ENCODE measurements at places on chromosomes 7 and 10.

- no peak for DNase-seq
These were observed 81.1 kb upstream of the NEUROD6 start for GRCh38 chr7:31421607-31422006.

DNA sequence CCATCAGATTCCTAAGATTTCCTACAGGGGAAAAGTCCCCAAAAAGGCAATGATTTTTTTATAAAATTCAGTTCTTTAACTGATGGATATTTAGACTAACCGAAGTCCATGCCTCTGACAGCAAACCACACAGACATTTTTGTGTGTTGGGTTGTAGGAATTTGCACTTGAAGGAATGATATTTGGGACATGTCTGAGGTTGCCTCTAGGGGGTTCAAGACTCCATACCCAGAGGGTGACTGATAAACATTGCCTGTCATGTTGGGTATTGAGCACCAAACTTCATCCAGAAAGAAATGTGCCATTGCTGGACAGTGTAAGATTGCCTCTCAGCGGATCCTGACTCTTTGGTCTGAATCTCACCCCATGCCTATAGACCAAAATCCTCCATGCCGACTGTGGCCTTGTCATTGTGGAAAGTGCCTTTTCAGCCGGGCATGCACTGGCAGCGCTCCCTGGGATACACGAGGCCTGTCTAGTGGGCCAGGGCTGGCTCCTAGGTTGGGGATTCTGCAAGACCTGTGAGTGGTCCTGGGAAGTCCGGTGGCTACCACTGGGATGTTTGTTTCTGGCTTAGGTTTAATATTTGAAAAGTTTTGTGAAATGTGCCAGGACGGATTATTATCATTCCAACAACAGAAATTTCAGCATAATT is 252.9 kb downstream of the WDR37 start:
- DNase-seq, result no peak

DNA sequence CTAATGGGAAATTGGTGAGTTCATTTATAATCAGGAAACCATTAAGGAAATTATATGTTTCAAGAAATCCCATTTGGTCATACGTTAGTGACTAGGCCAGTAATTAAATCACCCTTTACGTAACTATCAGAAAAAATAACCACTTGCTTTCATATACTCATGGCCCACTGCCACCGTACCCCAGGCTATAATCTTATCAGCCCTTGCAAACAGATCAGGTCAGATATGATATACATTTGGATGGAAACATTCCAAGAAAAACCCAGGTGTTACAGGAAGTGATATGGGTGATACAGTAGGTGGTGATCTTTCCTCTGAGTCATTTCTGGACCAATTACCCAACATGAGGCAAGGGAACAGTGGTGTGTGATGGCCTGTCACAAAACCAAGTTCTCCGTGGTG is 481.0 kb upstream of the SEMA3A start:
- no peak for DNase-seq

DNA sequence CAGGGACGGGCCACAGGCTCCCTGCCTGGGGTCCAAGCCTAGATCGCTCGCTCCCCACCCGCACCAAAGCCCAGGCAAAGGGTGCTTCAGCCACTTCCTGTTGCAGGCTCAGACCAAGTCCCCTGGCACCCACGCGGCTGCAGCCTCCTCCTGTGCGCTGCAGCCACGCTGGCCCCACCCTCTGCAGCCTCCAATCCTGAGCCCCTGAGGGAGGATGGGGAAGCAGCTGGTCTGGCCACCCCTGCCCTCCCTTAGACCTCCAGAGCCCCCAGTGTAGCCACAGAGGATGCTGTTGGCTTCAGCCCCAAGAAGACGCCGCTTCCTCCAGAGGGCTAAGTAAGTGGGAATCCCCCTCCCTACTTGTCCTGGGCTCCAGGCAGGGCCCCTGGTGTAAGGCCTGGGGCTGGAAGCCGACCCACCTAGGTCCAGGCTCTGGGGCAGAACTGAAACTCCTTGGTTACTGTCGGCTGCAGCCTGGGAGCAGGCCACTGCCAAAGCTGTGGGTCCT is 9.4 kb downstream of the LIMK1 start:
- DNase-seq, result peak; percentile 32

GRCh38 chr7:2962865-2963264 is 80.8 kb downstream of the CARD11 start:
- DNase-seq, result no peak

DNA sequence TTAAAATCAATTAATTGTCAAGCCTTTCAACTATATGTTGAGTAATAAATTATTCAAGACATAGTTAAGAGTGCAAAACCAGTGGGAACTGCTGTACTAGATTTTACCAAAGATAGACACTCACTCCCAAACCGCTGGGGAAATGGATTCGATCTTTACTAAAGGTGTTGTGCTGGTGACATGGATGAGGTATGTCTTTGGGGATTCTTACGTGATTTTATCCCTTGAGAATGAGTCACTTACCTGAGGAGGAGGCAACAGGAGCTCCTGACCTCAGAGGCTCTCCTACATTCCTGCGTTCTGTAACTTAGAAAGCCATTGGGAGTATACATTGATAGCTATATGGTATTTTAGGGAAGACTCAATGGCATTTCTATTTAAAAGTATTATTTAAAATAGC is 165.5 kb downstream of the PKD1L1 start:
- DNase-seq, result no peak

DNA sequence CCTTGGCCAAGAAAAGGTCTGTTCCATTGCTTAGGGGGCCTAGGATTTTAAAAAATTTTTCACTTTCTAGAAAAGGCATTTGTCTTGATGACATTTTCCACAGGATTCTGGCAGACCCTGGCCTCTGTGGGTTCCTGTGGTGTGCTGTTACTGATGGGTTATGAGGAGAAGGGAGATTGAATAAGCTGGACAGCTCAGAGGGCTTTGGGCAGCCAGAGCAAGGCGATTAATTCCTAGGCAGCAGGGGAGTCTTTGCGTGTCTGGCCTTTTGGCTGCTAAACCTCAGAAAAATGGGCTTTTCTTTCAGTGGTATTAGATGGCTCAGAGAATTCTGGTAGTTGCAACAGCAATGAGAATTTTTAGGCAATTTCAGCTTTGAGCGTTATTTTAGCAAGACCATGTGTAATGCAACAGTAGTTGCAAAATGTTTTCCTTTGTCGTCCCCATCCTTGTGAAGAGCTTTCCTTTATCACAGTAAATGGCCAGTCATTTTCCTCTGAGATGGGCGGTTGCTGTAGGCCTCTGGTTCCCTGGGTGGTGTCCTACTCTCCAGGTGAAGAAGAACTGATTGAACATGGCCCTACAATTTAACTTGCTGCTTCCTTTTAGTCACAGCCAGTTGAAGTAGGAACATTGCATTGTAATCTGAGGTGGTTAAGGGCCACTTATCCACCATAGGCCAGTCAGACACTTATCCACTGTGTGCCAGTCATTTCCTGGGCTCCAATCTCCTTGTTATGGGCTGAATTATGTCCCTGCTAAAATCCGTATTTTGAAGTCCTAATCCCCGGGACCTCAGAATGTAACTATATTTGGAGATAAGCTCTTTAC is 43.2 kb downstream of the SH2D4B start:
- DNase-seq, result no peak

DNA sequence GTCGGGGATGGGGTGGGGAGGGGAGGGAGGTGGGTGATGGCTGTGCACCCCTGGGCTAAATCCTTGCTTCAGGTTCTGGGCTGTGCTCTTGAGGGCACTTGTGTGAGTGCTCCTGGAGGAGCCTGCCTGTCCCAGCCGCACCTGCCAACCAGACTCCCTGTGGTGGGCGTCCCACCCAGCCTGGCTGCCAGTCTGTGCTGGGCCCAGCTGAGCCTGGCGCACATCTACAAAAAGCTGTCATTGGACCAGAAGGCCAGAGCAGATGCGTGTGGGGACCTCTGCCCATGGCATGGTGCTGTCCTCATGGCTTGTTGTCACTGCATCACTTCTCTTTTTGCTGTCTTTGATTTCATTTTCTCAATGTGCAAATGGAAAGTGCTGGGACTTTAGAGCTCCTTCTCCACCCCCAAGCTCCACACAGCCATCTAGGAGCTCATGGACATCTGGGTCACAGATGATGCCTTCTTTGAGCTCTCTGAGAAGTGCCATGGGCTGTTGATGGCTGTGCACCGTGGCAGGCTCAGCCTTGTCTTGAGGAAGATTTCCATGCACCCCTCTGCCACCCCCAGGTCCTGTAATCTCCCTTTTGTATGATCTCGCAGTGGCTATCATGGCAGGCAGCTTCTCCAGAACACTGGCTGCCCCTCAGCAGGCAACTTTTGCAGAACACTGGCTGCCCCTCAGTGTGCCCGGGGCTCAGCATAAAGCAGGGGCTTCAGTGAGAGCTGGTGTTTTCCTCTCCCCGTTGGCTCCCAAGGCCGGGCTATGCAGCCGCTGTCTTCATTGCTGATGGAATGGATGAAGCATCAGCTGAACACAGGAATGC is 83.9 kb downstream of the ADCY1 start:
- no peak for DNase-seq

- no peak for DNase-seq
These were observed 84.0 kb upstream of the SMNDC1 start for GRCh38 chr10:110388687-110389052.

DNA sequence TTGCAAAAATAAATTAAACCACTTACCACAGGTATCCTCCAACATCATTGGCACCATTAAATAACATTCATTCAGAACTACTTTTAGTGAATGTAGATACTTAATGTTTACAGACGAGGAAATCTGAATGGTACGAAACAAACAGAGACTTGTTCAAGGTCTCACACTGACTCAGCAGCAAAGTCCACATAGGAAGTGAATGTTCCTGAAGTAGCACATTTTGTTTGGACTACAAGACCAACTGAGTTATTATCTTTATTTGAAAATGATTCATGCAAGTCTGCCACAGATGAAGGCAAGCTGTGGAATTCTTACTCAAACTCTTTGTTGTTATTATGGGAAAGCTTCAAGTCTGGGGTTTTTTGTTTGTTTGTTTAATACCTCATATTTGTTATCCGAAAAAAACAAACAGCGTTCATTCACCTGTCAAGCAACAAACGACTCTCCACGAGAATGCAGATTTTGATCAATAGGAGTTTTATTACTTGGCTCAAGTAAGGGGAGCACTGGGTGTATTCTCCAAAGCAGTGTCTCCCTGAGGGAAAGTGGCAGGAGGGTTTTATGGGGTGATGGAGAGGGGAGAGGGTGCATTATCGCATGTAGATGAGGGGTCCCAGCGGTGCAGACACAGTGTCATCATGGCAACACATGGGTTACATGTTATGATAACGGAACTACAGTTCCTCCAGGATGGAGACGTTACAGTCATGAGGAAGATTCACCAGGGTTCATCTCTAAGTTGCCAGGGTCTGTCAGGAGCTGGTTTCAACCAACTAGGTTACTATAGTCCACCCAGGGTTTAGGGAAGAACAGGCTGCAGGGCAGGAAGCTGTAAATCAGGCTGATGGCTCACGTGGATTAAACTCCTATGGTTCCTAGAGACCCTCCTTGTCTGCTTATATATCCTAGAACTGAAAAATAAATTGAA is 147.7 kb upstream of the AKR1E2 start:
- no peak for DNase-seq

DNA sequence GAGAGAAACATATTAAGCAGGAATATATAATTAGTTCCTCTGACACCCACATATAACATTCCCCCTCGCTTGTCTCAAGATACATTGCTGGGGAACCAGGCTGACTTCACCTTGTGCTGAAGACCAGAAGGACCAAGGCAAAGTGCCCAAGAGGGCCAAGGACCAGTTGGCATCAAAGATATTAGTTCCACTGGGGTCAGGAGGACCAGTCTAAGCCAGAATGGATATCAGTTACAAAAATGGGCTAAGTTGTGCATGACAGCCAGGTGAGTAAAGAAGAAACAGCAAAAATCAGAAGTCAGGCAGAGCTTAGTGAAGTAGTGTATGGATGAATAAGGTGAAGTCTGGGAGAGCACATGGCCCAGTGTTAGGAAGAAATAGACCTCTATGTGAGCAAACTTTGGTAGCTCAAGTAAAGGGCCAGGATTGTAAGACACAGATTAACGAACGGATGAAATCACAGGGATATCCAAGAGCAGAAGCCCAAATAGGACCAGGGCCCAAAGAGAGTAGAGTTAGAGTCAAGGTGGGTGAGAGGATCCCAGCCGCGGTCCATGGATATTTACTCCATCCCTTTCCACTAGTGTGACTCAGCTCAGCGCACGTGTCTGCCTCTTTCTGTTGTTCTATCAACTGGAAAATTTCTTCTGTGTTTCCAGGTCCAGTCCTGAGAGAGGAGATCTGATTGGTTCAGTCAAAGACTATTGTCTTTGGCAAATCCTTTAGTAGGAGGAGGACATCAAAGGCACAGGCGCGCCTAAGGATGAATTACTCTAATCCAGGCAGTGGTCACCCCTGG is 5.0 kb downstream of the CALD1 start:
- no peak for DNase-seq

- DNase-seq, result no peak
These were observed 42.4 kb downstream of the MRPS33 start for GRCh38 chr7:140972344-140972743.

- DNase-seq, result no peak
These were observed 2.8 kb upstream of the CDH23 start for GRCh38 chr10:71393841-71394475.

DNA sequence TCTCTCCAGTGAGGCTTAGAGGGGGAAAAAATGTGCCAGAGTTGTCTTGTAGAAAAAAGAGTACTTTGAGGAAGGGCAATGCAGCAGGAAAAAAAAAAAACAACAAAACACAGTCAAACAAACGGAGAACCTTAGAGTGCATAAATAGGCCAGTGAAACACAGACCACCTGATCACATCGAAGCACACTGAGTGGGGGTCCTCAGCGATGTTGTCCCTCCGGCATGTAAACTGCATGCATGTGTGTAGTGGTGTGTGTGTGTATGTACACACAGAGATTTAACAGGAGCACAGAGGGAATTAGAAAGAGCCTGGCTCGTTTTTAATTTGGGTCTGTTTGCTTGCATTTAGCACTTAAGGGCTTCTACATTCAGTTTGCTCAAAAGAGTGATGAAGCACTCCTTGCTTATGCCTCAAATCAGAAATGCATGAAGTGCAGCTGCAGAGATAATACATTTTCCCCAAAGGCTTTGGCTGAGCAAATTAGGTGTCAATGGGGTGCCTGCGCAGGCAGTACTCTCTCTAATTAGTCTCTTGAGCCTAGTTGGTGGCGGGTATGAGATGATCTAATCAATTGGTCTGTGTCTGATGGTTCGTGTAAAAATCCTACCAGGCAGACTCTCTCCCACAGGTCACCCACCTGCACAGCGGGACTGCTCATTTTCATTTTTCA is 62.7 kb upstream of the FZD1 start:
- DNase-seq, result no peak

GRCh38 chr10:58851606-58852005 is 324.8 kb upstream of the PHYHIPL start:
- DNase-seq, result no peak

DNA sequence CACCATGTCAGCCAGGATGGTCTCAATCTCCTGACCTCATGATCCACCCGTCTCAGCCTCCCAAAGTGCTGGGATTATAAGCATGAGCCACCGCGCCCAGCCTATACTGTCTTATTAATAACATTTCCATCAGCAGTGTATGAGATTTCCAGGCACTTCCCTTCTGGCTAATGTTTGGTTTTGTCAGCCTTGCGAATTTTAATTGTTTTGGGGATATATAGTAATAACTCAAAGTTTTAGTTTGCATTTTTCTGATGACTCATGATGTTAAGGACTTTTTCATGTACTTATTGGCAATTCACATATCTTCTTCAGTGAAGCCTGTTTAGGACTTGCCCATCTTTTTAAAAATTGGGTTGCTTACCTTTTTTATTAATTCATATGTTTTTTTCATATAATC is 76.0 kb downstream of the TMEM270 start:
- no peak for DNase-seq

- DNase-seq, result no peak
These were observed 34.8 kb upstream of the SEPHS1 start for GRCh38 chr10:13382703-13383398.
